ENCODE measurements at places on chromosomes 6 and 20. TPM values are rescaled to one million over a fixed set of nuclear protein-coding genes. Genes with fewer than 3 reads are reported as not detected.

GRCh38 chr6:87421576-87421975 lies 13.8 kb downstream of the CFAP206 start:
- no peak for DNase-seq
- H3K27ac ChIP-seq: no peak overlapping the region
- no peak overlapping the region for H3K4me3 ChIP-seq
- H3K27me3 ChIP-seq: no peaks in the 10 kb centered on the region

- no peak for DNase-seq
- no peaks in the 10 kb centered on the region for H3K36me3 ChIP-seq
- no peaks in the 10 kb centered on the region for H3K4me1 ChIP-seq
- H3K27me3 ChIP-seq: no peaks in the 10 kb centered on the region
These were observed 386.4 kb upstream of the MMS22L start for GRCh38 chr6:97669191-97670031.

GRCh38 chr20:39660226-39660625 lies 698.1 kb downstream of the DHX35 start:
- peaks cover 3% of the 10 kb centered on the region for H3K27me3 ChIP-seq
- peaks cover 2% of the 10 kb centered on the region for H3K4me1 ChIP-seq
- H3K4me3 ChIP-seq: no peak overlapping the region
- H3K27ac ChIP-seq: no peak overlapping the region

- no peaks in the 10 kb centered on the region for H3K27me3 ChIP-seq
- DNase-seq: peak; percentile 87
- H3K4me3 ChIP-seq: peak overlapping the region; percentile 65
- H3K27ac ChIP-seq: peak overlapping the region; percentile 97
- H3K36me3 ChIP-seq: no peaks in the 10 kb centered on the region
- H3K4me1 ChIP-seq: peaks cover 15% of the 10 kb centered on the region
These were observed 3.9 kb upstream of the SOX4 start for GRCh38 chr6:21589352-21590345.

GRCh38 chr6:89411145-89412070 lies 665 bp downstream of the RRAGD start:
- no peak overlapping the region for H3K27ac ChIP-seq
- no peaks in the 10 kb centered on the region for H3K36me3 ChIP-seq
- H3K27me3 ChIP-seq: peaks cover 4% of the 10 kb centered on the region
- H3K4me1 ChIP-seq: peaks cover 4% of the 10 kb centered on the region

The SHLD1 gene
- polyA plus RNA-seq: 12.3 TPM

The TRIM26 gene
- 49.6 TPM for polyA plus RNA-seq

The GSTA2 gene
- 21.5 TPM for polyA plus RNA-seq

Data from small intestine (tissue), 16 donors.